Panc1 (cell line): ENCODE measurements at places on chromosomes 5 and 9. TPM values are rescaled to one million over a fixed set of nuclear protein-coding genes. Genes with fewer than 3 reads are reported as not detected.
A peak's percentile ranks its signal among the peaks of the same experiment; 100 is the strongest.

ADAMTSL1 gene
- not detected for total RNA-seq

GRCh38 chr9:109463924-109464625 is 34.0 kb downstream of the PTPN3 start:
- no peaks in the 10 kb centered on the region; the same call in 1 of the 2 replicates for H3K4me1 ChIP-seq
- no peaks in the 10 kb centered on the region for H3K36me3 ChIP-seq

ERAP2 gene
- total RNA-seq: 15.5 TPM

DNA sequence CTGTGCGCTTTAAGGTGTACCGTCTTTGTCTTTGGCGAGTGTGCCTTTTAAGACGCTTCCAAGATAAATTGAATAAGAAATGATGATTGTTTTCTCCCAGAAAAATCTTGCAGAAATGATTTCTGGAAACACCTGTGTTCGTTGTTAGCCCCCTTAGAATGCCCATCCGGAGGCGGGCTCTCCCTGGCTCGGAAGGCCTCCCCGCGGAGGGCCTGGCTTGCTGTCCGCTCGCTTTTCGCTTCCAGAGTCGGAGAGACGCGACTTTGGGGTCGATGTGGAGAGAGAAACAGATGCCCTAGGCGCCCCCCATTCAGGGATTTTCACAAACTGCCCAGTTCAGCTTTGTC is 23.9 kb downstream of the LECT2 start:
- H3K27me3 ChIP-seq: peaks cover 14% of the 10 kb centered on the region
- DNase-seq: no peak
- no peak overlapping the region for H3K27ac ChIP-seq
- no peaks in the 10 kb centered on the region for H3K36me3 ChIP-seq
- peak overlapping the region; percentile 30; the same call in 1 of the 2 replicates for H3K4me3 ChIP-seq
- H3K4me1 ChIP-seq: no peaks in the 10 kb centered on the region

DNA sequence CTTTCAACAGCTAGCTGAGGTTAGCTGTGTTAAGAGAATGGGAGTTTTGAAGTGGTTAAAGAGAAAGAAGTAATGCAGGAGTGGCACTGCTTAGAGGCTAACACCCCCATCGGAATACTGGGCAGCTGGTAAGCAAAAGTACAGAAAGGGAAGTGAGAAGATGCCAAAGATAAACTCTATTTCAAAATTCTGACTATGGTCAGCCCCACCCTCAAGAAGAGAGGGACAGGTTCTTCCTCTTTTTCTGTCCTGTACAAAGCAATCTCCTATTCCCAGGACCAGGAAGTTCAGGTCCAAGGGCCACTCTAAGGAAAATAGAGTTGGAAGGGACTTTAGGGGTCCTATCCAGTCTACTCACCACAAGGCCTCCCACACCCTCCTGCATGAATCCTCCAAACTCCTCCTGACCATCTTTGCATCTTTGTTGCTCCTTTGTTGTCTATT is 45.9 kb upstream of the JAK2 start:
- no peak overlapping the region for H3K27ac ChIP-seq
- DNase-seq: no peak
- H3K4me3 ChIP-seq: no peak overlapping the region
- no peaks in the 10 kb centered on the region for H3K4me1 ChIP-seq
- H3K27me3 ChIP-seq: no peaks in the 10 kb centered on the region

ZFP2 gene
- 1.2 TPM for total RNA-seq

- DNase-seq: no peak
- no peaks in the 10 kb centered on the region for H3K27me3 ChIP-seq
- no peak overlapping the region for H3K4me3 ChIP-seq
- H3K36me3 ChIP-seq: no peaks in the 10 kb centered on the region
Observed at GRCh38 chr5:125046838-125047237, 300.4 kb upstream of the ZNF608 start.

SMIM32 gene
- 0.31 TPM for total RNA-seq

DNA sequence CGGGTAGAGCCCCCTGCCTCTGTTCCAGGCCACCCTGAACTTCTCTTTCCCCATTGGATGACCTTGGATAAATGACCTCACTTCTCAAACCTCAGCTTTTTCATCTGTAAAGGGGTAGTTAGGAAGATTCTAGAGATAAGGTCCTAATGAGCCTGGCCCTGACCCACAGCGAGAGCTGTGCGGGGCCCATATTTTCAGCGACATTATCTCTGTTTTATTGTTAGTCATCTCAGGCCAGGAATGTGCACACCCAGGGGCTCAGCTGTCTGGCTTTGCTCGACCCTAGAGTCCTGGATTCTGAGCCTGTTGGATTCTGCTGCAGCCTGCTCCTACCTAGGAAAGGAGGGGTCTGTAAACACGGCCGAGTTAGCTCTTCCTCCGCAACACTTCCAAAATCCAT is 81.2 kb upstream of the LMX1B start:
- DNase-seq: no peak
- no peak overlapping the region for H3K27ac ChIP-seq
- H3K36me3 ChIP-seq: no peaks in the 10 kb centered on the region
- no peaks in the 10 kb centered on the region; the same call in 1 of the 2 replicates for H3K27me3 ChIP-seq
- H3K4me3 ChIP-seq: no peak overlapping the region
- H3K4me1 ChIP-seq: no peaks in the 10 kb centered on the region

- no peak overlapping the region for H3K4me3 ChIP-seq
- DNase-seq: no peak
- no peaks in the 10 kb centered on the region for H3K27me3 ChIP-seq
- H3K27ac ChIP-seq: peak overlapping the region; percentile 76
Observed at GRCh38 chr5:150505041-150505511, 2.9 kb upstream of the NDST1 start.

SLC45A2 gene
- total RNA-seq: not detected

- no peak overlapping the region for H3K27ac ChIP-seq
- no peaks in the 10 kb centered on the region for H3K4me1 ChIP-seq
- DNase-seq: no peak
- H3K36me3 ChIP-seq: no peaks in the 10 kb centered on the region
Observed at GRCh38 chr9:19411316-19411715, 2.5 kb downstream of the ACER2 start.

- no peaks in the 10 kb centered on the region for H3K27me3 ChIP-seq
- no peak for DNase-seq
- no peak overlapping the region for H3K4me3 ChIP-seq
- H3K36me3 ChIP-seq: no peaks in the 10 kb centered on the region
- no peak overlapping the region for H3K27ac ChIP-seq
Observed at GRCh38 chr9:25212361-25212760, 465.9 kb downstream of the TUSC1 start.

PCDHA9 gene
- total RNA-seq: 0.21 TPM

GRCh38 chr9:37639109-37639762 is 11.5 kb upstream of the FRMPD1 start:
- H3K27me3 ChIP-seq: peaks cover 41% of the 10 kb centered on the region
- H3K4me3 ChIP-seq: no peak overlapping the region
- DNase-seq: no peak
- no peaks in the 10 kb centered on the region for H3K4me1 ChIP-seq
- H3K36me3 ChIP-seq: no peaks in the 10 kb centered on the region

DNA sequence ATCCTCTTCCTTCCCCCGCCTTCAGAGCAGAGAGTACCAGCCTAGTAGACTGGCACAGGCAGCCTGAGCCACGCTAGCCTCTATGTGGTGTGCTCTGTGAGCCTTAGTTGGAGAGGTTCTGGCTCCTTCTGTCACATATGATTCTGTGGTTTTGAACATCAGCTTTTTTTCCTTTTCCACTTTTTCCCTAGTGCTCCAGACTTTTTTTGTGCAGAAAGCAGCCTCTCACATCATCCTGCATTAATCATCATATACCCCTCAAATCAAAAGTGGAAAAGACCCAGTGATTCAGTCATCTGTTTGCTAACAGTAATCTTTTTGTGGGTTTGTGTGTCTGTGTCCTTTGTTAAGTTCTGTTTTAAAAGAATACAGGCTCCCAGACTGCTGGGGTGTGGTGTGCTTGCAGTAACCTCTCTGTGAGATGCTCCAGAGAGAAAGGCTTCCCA is 663.9 kb upstream of the RGMB start:
- H3K27ac ChIP-seq: no peak overlapping the region
- H3K4me1 ChIP-seq: no peaks in the 10 kb centered on the region
- H3K36me3 ChIP-seq: no peaks in the 10 kb centered on the region
- no peaks in the 10 kb centered on the region for H3K27me3 ChIP-seq
- H3K4me3 ChIP-seq: no peak overlapping the region

DNA sequence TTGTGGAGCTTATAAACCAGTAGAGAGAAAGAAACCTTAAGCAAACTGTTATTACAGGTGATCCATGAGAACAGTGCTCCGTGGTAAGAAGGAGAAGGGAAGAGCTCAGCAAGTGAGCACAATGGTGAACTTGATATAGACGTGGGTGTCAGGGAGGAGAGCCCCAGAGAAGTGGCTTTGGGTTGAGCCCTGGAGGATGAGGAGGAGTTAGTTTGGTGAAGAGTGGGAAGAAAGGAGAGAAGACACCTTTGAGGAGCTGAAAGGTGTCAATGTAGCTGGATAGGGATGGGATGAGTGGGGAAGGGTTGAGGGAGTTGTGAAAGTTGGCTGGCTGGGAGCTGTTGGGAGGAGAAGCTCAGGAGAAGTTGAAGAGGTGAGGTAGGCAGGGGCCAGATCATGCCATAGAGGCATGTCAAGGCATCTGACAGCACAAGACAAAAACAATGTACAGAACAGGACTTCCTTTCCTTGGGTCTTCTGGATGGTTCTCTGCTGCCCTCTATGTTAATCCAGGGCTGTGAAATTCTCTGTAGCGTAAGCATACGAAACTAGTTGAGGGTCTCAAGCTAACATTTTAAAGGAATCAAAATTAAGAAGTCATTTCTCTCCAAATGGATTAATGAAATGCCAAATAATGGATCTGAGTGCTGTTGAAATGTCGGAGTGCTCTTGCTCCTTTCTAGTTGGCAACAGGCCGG is 501.9 kb downstream of the KDM4C start:
- no peaks in the 10 kb centered on the region for H3K36me3 ChIP-seq
- H3K27ac ChIP-seq: no peak overlapping the region
- DNase-seq: no peak
- no peak overlapping the region for H3K4me3 ChIP-seq

DNA sequence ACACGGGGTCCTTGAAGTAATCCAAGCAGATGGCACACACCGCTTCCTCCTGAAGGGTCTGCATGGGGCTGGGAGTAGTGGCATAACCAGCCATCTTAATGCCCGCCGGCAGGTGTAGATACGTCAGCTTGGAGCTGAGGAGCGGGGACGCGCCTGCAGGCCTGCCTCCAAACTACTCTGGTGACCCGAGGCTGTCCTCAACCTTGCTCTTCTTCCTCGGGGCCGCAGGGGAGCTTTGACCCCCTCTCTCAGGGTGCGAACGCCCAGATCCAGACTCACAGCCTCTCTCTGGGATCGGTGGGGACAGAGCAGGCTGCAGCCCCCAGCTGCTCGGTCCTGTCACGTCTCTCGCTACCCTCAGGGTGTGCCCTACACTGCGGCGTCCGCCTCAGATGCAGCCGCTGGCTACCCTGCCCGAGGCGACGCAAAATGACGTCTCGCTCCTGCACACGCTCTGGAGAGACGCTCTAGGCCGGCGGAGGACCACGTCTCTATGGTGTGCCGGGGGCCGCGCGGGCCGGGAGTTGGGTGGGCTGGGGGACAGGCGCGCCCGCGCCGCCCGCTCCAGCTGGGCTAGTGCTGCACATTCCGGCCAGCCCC is at the start of gene TRIM52:
Gene TRIM52 (minus strand): TSS at position 424 of the 600 bp plus-strand sequence. CDS start 330 bp downstream, at position 94.
- H3K36me3 ChIP-seq: peaks cover 4% of the 10 kb centered on the region
- peak within 1 kb of the TSS; percentile 78 for H3K4me3 ChIP-seq
- no peak for DNase-seq
- peaks cover 19% of the 10 kb centered on the region for H3K4me1 ChIP-seq
- H3K27me3 ChIP-seq: no peaks in the 10 kb centered on the region

- H3K4me1 ChIP-seq: no peaks in the 10 kb centered on the region
- H3K27me3 ChIP-seq: peaks cover 5% of the 10 kb centered on the region
- no peaks in the 10 kb centered on the region for H3K36me3 ChIP-seq
Observed at GRCh38 chr5:176735383-176736265, 74.7 kb upstream of the UNC5A start.

PROB1 gene
- 2.3 TPM for total RNA-seq

DNA sequence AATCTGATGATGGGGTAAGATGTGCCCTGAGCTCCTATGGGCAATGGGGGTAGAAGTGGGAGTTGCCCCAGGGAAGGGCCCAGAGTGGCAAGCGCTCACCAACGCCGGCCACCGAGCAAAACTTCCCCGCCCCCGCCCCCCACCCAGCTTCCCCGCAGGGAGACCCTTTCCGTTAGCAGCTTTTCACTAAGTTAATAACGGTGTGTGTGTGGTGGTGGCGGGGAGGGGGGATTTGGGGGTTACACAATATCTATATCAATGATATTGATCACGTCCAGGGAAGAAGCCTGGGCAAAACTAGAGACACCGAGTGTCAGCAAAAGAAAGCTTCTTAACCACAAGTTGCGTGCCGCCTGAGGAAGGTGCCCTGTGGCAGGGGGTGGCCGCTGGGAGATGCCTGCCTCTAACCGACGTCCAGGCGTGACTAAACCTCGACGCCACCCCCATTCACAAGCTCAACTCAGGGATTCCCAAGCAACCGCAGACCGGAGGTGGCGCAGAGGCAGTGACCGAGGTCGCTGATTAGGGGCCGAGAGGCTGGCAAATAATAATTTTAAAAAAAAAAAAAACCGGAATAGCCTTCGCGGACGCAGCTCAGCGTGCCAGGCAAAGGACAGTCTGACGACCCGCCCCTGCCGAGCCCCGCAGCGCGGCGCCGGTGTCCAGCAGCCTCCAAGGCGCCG is 222.6 kb downstream of the MEF2C start:
- peaks cover 32% of the 10 kb centered on the region for H3K4me1 ChIP-seq
- H3K27ac ChIP-seq: peak overlapping the region; percentile 76
- DNase-seq: no peak
- H3K36me3 ChIP-seq: no peaks in the 10 kb centered on the region

DNA sequence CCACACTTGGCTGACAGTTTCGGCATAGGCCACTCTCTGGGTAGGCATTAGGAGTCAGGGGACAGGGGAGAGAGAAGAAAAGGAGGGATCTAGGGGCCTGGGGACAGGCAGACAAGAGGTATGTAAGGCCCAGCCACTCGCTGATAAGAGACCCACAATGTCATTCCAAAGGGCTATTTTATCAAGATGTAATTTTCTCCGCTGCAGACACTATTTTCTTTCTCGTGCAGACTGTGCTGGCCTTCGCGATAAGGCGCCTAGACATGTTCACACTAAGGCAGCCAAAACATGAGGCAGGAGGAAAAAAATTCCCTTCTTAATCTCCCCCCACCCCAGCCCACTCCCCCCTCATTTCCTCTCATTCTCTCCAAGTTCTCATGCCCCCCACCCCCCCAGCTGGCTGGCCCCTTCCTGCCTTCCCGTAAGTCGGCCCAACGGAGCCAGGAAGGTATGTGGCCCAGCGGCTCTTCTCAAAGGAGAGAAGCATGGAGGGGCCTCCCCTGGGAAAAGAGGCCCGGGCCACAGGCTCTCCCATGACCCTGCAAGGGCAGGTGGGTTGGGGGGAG is 44.9 kb upstream of the SYNPO start:
- DNase-seq: no peak
- no peak overlapping the region for H3K4me3 ChIP-seq
- H3K27me3 ChIP-seq: no peaks in the 10 kb centered on the region
- no peak overlapping the region for H3K27ac ChIP-seq
- H3K4me1 ChIP-seq: peaks cover 11% of the 10 kb centered on the region
- H3K36me3 ChIP-seq: no peaks in the 10 kb centered on the region
